ENCODE measurements at places on chromosomes 13 and 19.
A peak's percentile ranks its signal among the peaks of the same experiment; 100 is the strongest.

- no peak for DNase-seq
Observed at GRCh38 chr19:40594657-40595091, 6.5 kb upstream of the LTBP4 start.

DNA sequence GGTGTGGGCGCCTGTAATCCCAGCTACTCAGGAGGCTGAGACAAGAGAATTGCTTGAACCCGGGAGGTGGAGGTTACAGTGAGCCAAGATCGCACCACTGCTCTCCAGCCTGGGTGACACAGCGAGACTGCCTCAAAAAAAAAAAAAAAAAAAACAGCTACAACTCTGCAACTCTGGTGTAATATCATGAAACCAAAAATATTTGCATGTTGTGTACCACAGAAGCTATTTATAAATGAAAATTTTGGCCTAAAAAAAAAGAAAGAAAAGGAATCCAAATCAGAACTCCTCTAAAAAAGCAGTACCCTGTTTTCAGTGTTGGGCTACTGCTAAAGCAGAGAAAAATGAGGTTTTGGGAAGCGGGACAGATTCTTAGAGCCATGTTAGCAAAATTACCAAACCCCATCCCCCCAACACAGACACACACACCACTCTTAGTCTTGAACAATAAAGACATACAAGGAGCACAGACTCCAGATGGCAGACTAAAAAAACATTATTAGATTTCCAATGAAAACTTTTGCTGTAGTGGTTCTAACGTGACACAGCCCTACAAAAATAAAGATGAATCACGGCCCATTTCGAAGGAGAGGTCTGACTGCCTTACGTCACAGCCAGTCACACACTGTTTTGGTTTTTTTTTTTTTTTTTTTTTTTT lies 51.5 kb downstream of the INSR start:
- no peak for DNase-seq

GRCh38 chr19:46386151-46386550 lies 27.2 kb downstream of the CCDC8 start:
- DNase-seq, result no peak

DNA sequence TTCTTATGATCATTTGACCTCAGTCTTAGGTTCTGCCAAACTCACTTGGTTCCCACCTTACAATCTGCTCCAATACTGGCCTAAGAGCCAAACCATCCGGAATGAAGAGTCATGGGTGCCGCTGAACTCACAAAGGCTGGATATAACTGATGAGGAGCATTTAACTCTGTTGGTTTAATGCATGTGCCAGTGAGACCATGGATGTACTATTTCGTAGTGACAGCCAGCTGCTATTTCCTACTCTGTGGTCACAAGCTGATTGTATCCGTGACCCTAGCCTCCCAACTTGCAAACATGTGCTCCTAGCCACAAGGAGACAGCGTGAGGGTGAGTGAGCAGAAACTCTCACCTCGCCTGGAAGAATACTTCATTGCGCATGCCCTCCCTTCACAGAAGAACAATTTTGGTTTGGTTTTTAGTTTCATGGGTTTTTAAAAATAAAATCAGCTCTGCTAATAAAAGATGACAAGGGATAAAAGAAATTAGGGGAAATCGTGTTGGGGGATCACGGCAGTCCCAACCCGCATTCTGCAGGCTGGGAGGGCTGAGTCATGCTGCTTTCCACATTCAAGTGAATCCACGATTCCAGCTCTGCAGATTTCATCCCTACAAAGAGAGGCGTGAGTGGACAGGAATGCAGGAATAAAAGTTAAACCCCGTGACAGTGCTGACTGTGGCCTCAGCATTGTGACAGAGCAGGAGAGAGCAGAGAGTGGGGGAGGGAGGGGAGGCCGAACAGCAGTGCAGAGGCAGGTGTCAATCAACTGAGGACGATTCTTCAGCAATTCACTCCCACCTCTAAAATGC lies 66.8 kb upstream of the RAP2A start:
- DNase-seq, result peak; percentile 40

- DNase-seq, result peak; percentile 20
Observed at GRCh38 chr19:13633109-13633508, 126.8 kb upstream of the CACNA1A start.

- no peak for DNase-seq
Observed at GRCh38 chr13:67574320-67575233, 344.4 kb upstream of the PCDH9 start.

GRCh38 chr13:114313061-114313860 lies 1.0 kb upstream of the CHAMP1 start:
- no peak for DNase-seq

GRCh38 chr13:71358218-71358617 lies 508.8 kb downstream of the DACH1 start:
- DNase-seq, result no peak

- DNase-seq, result no peak
Observed at GRCh38 chr13:46571909-46572595, 19.1 kb downstream of the LRCH1 start.

DNA sequence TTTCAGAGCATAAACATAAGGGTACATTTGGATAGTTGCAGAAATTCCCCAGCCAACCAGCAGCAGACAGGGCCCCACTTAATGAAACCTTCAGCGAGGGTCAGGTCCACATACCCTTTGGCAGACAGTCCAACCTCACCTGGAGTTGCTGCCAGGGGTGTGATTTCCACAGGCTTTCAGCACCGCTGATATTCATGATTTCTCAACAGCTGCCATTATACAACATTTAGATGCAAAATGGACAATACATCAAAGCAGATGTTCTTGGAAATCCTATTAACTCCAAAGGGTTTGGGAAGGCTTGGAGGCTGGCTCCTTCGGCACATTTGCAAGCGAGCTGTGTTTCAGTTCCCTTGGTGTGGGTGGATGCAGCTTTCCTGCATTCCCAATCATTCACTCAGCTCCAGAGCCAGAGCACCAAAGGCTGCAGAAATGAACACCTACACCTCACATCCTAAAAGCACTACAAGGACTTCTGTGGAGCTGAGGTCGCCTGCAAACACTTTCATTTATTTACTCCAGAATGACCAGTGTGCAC lies 147.2 kb upstream of the VSTM2B start:
- DNase-seq, result no peak

DNA sequence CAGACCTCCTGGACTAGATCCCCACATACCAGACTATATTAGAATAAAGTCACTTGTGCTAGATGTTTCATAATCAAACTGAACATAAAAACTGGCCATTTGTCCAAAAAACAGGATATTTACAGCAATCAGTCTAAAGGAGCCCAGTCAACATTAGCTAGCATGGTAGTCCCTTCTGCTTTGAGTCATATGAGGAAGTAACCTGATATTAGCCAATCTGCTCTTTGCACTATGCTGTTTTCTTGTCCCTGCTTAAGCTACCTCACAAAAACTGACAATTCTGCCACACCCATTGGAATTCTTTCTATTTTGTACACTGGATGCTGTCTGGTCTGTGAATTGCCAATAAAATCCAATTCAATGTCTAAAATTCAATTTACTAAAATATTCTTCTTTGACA lies 1824.2 kb downstream of the OLFM4 start:
- DNase-seq, result no peak

GRCh38 chr19:46351241-46352041 lies 4.6 kb downstream of the PPP5C start:
- no peak for DNase-seq

GRCh38 chr13:114090476-114090875 lies 41.9 kb downstream of the RASA3 start:
- DNase-seq, result no peak

GRCh38 chr13:36820222-36820621 lies 1.2 kb downstream of the RFXAP start:
- no peak for DNase-seq

GRCh38 chr19:49855676-49856573 lies 5.0 kb downstream of the PTOV1 start:
- DNase-seq, result no peak

GRCh38 chr19:43078311-43078710 lies 4.2 kb downstream of the PSG2 start:
- no peak for DNase-seq

DNA sequence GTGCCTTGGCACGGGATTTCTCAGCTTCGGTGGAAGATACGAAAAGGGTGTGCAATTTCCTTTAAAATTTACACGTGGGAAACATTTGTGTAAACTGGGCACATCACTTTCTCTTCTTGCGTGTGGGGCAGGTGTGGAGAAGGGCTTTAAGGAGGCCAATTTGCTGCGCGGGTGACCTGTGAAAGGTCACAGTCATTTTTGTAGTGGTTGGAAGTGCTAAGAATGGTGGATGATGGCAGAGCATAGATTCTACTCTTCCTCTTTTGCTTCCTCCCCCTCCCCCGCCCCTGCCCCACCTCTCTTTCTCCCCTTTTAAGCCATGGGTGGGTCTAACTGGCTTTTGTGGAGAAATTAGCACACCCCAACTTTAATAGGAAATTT lies 7.2 kb downstream of the SLITRK5 start:
- DNase-seq, result no peak

GRCh38 chr19:55494172-55494761 lies 6.0 kb downstream of the SSC5D start:
- DNase-seq, result no peak

DNA sequence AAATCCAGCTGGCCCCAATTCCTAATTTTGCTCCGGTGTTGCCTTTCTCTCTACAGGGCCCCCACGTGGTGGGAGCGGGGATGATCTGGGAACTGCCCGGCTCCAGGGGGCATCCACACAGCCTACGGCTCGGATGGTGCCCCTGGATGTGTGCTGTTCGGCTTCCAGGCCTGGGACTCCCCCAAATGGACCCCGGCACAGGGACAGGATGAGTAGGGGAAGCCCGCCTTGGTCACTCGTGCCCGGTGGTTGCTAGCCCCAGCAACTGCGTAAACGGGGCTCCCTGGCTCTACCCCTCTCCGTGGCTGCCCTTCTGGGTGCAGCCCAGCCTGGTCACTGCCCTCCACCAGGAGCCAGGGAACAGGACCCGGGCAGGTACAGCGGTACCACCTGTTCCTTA lies 111.5 kb downstream of the TEX26 start:
- no peak for DNase-seq

GRCh38 chr19:39428283-39429112 lies 7.3 kb downstream of the RPS16 start:
- peak; percentile 72 for DNase-seq
